ENCODE measurements at places on chromosomes 4 and X.

GRCh38 chr4:114343015-114343414 is 255.6 kb upstream of the UGT8 start:
- DNase-seq, result peak; percentile 49

DNA sequence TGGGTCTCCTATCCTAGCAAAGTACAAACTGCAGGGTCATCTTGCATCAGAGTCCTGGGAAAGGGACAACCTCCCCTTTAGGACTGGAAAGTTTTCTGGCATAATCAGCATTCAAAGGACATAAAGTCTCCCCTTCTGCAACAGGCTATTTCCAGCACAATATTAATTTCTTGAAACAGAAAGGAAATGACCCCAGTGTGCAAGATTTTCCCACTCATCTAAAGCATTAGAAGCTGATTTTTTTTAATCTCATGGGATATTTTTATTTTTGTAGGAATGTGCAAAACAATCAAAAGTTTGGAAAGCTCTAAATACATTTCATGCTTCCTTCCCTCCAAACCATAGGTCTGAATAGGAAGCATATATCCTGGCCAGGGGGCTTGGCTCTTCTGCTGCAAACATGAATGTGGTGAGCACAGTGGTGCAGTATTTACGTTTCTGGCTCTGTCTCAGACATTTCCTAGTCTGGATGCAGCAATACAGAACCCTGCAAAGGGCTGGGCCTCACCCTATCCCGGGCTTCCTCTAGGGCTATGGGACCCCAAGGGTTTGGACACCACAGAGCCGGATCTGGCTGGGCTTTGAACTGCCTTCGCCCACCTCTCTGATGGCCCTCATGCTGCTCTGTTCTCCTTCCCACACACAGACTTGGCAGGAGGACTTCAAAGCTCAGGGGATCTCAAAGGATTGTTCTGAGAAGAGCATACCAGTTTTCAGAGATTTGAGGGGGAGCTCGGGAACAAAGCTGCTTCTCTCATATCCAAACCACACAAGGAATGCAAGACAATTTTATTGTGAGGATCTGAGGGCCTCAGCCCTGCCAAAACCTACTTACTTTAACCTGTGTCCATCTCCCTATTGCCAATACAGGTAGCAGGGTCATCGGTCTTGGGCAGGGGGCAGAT is 64.9 kb downstream of the POLR2B start:
- DNase-seq, result peak; percentile 97

DNA sequence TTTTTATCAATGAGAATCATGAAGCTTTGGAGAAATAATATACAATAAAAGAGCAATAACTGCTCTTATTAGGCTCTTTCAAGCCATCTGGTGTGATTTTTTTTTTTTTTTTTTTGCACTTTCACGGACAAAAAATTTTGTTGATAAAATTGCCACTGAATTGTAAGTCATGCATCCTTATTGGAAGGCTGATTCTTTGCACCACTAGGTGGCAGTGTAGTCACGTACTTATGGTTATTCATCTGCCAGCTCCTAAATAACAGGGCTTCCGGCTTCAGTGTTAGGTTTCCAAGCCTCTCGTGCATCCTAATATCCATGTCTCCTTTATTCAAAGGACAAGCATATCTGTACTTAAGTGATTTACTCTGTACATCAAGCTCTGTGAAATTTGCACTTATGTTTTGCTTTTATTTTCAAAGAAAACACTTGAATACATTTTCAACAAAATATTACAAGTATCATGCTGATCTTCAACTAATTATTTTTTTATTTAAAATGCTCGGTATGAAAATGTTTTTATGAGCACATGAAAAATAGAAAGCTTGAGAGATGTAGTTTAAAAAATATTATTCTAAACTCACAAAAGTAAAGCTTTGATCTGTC is 1578.3 kb upstream of the TENM3 start:
- DNase-seq, result peak; percentile 85

DNA sequence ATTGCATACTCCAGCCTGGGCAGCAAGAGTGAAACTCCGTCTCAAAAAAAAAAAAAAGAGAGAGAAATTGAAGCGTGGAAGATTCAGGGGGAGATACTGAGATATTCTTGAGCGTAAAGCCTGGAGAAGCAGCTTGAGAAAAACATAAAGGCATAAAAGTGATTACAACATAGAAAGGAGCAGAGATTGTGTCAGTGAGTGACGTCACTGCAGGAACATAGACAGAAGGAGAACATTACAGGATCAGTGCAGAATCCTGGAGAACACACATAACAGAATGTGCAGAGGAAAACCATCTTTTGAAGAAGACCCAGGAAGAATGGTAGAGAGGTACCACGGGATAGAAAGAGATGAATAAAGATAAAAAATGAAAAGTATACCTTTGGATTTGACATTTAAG is 147.0 kb downstream of the APBB2 start:
- no peak for DNase-seq

DNA sequence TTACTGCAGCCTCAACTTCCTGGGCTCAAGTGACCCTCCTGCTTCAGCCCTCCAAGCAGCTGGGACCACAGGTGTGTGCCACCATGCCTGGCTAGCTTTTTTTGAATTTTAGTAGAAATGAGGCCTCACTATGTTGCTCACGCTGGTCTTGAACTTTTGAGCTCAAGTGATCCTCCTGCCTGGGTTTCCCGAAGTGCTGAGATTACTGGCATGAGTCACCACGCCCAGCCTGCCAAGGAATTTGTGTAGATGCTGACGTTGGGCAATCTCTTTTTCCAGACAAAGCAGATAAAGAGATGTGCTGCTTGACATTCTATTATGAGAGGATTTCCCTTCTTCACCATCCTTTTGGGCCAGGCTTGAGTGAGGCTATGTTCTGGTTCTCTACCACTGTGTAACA is 254.5 kb upstream of the RPS6KA3 start:
- DNase-seq, result peak; percentile 54

DNA sequence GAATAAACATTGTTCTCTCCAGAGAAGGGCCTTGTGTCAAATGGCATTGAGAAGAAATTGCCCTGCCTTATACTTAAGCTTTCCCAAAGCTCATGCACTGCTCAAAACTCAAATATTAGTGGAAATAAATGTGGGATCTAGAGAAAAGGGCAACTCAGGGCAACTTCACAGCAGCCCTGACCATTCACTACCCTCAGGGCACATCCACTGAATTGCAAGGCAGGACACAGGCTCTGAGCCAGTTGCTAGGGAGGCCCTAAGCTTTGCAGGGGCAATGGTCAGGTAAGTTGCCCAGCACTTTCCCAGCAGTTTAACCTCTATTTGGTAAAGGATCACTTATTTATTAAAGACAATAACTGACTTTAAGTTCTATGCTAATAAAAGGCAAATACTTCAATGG is 255.3 kb upstream of the TEX13A start:
- DNase-seq, result no peak

DNA sequence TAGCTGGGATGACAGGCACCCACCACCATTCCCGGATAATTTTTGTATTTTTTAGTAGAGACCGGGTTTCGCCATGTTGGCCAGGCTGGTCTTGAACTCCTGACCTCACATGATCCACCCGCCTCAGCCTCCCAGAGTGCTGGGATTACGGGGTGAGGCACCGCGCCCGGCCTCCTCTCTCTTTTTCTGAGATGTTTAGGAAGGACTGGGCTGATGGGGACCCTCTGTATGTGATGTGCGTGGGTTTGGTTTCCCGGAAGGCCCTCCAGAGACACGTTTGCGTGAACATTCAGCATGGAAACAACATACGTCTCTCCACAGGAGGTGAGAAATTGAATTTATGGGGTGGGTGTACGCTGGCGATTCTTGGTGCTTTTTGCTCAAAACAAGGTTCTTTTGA is 18.6 kb downstream of the SHOX start:
- DNase-seq, result no peak

DNA sequence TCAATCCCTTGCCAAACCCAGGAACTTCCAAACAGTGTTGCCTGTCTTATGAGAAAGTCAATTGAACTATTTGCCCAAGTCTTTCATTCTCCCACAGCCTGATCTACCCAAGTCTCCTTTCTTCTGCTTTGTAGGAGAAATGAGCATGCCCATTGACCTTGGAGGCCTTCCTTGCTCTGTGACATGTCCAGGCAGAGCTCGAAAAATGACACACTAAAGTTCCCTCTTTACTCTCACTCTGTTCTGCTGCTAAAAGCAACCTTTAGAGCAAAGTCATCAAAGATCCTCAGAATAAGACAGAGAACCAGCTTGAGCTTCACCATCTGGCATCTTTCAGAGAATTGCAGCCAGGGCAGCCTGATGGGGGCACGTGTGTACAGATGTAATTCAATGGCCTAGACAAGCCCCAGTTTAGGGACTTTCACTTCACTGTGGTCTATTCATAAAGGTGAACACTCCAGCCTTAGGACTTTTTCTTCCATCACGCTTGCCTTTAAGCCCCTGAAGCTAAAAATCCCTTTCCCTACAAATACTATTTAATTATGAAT is 136.4 kb downstream of the AMELX start:
- DNase-seq, result no peak

- DNase-seq, result peak; percentile 62
Observed at GRCh38 chrX:52923781-52924241, 26.7 kb downstream of the FAM156B start.

GRCh38 chr4:1130316-1131186 is 17.2 kb upstream of the RNF212 start:
- DNase-seq, result peak; percentile 73

GRCh38 chr4:155564880-155565279 is 101.8 kb upstream of the GUCY1A1 start:
- DNase-seq, result no peak

GRCh38 chr4:38911257-38911656 is 43.7 kb downstream of the FAM114A1 start:
- no peak for DNase-seq

DNA sequence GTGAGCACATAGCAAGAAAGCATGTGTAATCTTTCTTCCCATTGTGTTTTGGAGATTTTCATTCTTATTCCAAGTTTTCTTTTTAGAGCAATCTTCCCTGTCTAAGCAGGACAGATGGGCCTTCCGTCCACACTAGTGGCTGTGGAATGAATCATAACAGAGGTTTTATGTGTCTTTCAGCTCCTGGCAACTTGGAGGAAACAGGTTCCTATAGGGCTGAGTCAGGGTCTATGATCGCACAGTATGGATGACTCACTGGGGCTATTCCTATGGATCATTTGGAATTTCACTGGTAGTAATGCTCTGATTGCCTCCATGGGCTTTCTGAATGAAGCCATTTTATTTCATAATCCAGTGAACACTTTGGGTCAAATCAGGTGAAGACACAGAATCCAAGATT is 51.8 kb upstream of the CBLL2 start:
- peak; percentile 96 for DNase-seq

DNA sequence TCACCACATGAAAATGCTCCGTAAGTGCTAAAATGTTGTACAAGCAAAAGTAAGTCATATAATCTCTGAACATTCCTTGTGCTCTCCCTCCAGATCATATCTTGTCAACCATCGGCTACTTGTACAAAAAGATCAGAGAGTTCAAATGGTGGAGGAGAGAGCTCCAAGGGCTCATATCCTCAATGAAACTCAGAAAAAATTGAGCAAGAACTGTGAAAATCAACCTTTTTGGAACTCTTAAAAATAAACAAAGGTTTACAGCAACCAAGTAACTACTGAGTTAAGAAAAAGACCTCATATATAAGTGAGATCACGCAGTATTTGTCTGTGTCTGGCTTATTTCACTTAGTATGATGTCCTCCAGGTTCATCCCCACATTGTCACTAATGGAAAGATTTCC is 63.2 kb downstream of the TEX13C start:
- DNase-seq, result no peak

DNA sequence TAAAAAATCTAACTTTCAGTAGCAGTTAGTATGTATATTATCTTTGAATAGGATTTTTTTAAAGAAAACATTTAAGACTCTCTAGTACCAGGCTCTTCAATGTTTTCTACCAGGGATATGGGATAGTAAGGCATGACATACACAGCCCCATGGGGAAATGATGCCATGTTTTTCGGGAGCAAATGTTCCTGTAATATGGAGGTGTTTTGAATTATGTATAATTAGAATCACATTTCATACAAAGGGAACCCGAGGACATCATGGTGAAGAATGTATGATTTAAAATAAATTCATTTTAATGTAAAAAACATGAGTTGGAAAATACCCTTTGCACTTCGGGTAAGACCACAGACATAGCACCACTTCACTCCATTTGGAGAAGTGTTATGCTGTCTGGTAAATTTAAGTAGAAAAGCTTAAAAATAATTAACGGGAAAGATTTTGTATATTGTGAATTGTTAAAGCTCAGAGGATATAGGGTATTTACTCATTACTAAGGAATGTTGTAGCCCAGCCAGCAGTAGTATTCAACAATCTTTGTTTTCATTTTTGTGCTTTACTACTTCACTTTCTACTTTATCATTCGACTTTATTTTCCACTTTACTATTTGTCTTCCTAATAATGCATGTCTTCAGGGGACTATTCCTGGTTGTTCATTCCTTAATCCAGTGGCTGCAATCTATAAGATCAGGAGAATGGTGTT is 2050.7 kb downstream of the ARAP2 start:
- DNase-seq, result peak; percentile 73

DNA sequence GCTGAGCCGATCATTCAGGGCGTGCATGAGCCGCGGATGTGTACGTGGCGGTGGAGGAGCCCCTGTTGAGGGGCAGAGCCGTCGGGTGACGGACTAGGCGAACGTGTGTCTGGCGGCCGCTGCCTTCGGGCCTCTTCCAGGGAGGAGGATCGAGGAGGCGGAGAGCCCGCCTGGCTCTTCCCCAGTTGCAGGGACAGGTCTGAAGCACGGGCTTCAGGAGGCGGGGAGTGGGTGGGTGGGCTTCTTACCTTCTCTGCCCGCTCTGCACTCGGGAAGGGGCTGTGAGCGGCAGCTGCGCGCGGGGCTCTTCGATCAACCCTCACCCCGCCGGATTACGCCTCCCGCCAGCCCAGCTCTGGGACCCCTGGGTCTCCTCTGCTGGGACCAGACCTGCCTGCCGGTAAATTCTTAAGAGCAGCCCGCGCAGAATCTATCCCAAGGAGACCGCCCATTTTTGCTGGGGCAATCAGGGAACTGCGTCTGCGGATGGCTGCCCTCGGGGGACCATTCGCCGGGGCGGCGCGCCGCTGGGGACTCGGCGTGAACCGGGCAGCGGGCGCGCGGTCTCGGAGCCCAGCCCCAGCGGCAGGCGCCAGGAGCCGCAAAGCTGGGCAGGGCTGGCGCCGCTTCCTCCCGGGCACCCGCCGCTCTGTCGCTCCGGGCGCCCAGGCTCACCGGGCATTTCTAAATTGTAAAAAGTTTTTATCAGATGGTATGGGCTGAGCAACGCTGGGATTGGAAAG is 4.9 kb downstream of the PLAC8 start:
- DNase-seq, result peak; percentile 28

DNA sequence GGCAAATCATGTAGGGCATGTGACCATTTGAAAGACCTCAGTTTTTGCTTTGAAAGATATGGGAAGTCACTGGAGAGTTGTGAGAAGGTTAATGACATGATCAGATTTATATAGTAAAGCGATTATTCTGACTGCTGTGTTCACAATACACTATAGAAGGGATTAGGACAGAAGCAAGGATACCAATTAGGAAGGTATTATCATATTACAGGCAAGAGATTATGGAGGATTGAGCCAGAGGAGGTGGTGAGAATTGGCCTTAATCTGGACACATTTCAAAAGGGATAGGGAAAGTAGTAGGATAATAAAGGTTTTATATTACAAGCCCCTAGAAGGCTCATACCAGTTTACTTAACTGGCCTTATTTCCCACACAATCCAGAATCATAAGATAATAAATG is 124.9 kb upstream of the POF1B start:
- no peak for DNase-seq

All from fibroblast of upper back skin (primary cell).